Stimulated activated CD8-positive, alpha-beta memory T cell treated with anti-CD3 and anti-CD28 coated beads, Interleukin-7, amount 100 ng/mL, for 48 hours (primary cell): ENCODE measurements at places on chromosomes 16 and 17.

- no peak for DNase-seq
Observed at GRCh38 chr16:1195393-1195666, 29.7 kb downstream of the TPSG1 start.

- no peak for DNase-seq
Observed at GRCh38 chr16:76583466-76583865, 306.3 kb downstream of the CNTNAP4 start.

DNA sequence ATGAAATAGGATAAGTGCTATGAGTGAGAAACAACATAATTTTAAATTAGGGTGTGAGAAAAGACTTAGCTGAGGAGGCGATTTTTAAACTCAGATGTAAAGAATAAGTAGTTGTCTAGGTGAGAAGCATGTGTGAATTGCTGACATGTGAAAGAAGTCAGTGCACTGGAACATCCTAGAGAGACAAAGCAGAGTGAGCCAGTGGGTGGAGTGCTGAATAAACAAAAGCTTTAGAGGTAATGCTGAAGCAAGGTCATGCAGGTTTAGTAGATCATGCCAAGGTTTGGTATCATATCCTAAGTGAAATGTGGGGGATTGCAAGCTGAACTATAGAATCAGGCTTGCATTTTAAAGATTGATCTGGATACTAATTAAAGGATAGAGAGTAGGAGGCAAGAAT, 89.4 kb downstream of the KIF2B start:
- no peak for DNase-seq

DNA sequence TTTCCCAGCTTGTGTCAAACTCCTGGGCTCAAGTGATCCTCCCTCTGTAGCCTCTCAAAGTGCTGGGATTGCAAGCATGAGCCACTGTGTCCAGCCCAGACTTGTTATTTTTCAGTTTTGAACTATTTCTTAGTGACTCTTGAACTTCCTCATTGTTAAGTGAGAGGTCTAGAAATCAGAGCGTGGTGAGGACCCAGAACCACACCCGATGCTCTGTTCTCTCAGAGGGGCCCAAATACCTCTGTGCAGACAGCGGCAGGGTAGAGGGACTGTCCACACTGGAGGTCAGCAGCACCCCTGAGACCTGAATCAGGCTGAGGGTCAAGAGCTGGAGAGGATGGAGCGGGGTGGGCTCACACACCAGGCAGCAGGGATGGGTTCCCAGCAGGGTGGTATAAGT, 47.7 kb upstream of the MEAK7 start:
- no peak for DNase-seq

- DNase-seq, result no peak
Observed at GRCh38 chr17:869086-869485, 86.9 kb downstream of the MRM3 start.

DNA sequence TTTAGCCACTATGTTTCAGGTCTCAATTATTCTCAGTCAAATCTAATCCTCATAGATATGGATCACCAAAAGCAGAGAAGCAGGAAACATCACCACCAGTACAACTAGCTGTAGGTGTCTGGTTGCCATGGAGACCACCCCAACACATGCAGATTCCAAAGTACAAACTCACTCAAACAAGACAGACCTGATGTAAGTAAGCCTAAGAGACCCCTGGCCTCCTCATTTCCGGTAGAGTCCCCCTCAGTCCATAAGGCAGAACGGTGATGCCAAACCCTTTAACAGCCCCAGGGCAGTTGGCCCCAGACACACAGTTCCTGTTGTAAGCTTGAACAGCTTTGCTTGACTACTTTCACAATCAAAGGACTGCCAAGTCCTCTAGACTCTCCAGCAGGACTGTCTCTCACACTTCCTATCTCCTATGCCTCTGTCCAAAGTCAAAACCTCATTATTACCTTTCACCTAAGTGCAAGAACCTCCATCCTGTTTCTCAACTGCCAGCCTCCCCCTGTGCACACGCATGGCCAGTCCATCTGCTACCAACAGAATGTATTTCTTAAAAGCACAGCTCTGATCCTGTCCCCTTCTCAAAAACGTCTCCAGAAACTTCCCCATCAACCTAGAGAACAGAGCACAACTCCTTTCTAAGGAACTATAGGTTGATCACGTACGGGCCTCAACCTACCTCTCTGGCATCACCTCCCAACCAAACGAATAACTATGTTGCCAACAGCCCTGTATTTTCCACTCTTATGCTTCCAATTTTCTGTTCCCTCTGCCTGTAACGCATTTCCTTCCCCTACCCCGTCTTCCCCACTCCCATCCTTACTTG, 23.9 kb downstream of the SLC39A11 start:
- DNase-seq, result no peak

DNA sequence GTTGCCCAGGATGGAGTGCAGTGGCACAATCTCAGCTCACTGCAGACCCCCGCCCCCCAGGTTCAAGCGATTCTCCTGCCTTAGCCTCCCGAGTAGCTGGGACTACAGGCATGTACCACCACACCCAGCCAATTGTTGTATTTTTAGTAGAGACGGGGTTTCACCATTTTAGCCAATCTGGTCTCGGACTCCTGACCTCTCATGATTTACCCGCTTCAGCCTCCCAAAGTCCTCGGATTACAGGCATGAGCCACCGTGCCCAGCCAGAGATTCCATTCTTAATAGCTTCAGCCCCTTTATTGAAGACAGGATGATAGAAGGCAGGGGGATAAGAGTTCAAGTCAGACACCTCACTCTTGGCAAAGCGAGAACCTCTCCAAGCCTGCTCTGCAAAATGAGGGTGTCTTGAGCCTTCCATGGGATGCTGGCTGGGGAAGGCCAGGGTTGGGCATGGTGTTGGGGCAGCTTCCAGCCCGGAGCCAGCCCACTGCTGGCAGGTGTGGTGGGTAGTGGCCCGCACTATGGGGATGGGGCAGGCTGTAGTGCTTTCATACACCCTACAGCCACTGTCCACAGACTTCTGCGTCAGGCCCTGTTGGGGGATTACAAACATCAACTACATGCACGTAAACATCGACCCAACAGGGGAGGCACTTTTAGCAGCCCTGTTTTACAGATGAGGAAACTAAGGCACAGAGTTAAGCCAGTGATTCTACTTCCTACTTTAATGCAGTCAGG, 3.5 kb downstream of the CARHSP1 start:
- no peak for DNase-seq

DNA sequence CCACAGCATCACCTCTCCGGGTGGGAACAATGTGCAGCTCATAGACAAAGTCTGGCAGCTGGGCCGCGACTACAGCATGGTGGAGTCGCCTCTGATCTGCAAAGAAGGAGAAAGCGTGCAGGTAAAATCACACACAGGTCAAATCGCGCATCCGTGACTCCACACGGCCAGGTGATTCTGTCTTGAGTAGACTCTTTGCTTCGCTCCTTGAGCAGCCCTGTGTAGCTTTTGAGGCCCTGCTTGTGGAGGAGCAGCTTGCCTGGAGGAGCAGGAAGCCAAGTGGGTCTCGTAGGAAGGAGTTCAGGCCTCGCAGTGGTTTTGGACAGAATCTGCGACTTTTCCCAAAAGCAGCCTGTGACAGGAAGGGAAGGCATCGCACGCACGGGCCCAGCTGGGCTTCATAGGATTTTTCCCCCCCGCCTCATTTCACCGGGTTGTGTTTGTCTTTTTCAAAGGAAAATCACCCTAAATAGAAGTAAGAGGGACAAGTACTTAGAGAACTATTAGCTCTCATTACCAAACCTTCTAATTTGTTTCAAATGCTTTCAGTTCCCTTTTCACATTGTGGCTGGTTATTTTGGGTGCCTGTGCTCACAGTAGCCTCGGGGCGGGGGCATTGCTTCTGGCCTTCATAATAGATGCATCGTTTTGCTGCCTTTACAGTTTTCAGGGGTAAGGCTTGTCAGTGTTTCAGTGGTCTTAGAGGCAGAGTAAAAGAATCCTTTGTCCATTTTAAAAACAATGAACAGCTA, 71.5 kb downstream of the SEC14L1 start:
- no peak for DNase-seq

- DNase-seq, result no peak
Observed at GRCh38 chr17:917941-918740, 61.4 kb downstream of the NXN start.

- DNase-seq, result no peak
Observed at GRCh38 chr16:2749476-2749875, 3.0 kb upstream of the SRRM2 start.

DNA sequence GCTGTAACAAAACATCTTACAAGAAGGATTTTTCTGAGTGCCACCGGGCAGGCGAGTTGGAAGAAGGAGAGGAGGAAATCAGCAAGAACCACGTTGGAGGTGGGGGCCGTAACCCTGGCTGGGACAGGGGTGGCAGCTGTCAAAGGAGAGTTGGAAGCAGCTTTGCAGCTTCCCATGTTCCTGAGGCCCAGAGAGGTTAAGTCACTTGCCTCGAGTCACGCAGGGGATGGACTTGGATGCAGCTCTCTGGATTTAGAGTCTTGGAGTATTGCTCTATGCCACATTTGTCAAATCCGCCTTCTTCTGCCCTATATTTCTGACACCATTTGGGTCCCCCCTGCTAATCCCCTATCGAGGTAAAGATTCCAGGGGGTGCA, 83.0 kb upstream of the CIBAR2 start:
- DNase-seq, result no peak

DNA sequence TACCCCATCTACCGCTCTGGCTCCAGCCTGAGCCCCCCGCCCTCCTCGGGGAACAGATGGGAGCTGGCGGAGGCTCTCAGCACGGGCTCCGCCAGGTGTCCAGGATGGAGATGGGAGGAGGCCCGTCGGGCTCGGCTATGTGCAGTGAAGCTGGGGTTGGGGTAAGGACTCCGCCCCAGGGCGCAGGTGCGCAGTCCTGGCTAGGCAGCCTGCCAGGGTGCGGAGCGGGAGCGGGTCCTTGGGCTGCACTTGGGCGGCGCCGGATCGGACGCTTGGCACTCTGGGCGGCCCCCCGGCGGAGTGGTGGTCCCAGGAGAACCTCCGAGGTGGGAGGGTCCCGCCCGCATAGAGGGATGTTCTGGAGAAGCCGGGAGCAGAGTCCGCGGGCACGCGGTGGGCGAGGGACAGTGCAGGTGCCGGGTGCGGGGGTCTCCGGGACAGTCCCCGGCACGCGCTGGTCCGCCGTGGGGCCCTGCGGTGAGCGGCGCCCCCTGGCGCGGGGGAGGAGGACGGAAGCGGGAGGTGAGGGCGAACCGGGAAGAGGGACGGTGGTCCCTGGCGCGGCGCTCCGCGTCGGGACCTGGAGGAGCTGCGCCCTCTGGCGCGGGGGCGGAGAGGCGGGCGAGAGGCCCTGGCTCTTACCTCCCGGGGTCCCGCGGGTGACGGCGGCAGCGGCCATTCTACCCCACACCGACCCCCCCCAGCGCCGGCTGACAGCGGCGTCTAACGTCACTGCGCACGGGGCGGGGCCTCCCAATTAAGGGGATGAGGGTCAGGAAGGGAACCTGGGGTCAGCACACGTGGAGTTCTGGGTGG, at the start of gene CAMTA2:
TSS of gene CAMTA2 (minus strand) at position 725 of the 816 bp plus-strand sequence. CDS start 1,453 bp downstream, outside the sequence.
- DNase-seq, result peak; percentile 77

DNA sequence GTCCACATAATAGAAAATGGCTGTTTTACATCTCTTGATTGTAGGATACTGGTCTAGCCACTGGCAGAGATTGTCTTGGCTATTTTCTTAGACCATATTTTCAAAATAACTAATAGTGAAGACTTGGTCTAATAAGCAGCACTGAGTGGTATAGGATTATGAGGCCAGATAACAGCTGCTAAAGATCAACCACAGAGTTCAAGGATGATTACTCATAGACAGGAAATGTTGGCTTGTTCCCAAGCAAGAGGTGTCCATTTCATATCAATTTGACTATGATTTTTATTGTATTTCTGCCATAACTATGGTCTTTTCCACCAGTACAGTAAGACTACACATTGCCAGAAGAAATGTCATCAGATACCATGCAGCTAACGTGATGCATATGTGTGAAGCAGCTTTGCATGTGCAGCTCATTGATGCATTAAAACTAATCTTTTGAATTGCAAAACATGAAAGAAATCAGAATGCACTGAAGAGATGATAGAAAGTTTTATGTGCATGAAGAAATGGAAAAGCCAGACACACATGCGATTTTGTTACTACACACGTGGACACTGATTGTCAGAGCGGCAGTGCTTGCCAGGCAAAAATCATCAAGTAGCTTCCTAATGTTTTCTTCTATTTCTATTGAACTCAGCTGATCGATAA, 693.3 kb downstream of the CDH11 start:
- DNase-seq, result no peak

DNA sequence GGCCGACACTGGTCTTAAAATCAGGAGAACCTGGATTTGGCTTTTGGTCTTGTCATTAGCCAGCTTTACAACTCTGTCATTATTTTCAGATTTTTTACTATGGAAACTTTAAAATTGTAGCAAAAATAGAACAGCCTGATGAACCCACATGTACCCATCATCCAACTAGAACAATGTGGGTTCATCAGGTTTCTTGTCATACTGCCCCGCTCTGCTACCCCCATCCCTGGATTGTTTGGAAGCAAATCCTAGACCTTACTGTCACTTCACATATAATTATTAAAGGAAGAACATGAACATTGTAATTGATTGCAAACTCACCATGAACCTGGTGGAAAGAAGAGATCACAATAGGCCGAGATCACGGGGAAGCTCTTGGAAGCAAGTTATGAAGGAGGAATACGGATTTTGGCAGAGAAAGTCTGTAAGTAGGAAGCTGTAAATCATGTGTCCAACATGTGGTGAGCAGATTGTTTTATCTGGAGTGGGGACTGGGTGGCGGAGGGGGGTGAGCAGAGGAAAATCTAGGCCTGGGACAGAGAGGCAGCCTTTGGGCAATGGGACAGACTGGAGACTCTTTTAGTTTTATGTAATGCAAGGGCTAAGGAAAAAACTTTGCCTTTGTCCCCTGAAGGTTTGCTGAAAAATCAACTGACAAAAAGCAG, 67.0 kb downstream of the PITPNC1 start:
- DNase-seq, result no peak

DNA sequence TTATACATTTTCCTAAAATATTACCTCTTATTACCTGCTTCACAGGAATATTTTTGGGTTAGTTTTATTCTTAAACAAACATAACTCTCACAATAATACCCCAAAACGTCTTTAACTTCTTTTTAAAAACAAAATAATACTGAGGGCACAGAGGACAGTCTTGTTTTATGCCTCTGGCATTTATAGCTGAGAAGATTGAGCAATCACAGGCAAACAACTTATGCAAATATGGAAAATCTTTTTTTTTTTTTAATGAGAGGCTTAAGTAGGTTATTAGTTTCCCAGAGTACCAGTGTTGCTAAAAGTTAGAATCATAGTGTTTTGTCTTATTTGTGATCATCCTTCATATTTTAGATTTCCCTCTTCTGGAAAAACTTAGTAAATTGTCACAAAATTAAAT, 195.0 kb downstream of the FTO start:
- no peak for DNase-seq
